Amniotic epithelial cell (primary cell): ENCODE measurements at places on chromosomes 5 and 9.

- peak; percentile 53 for DNase-seq
Measured at GRCh38 chr5:138037271-138037670, 4.4 kb upstream of the FAM13B start.

GRCh38 chr9:4689687-4690104 lies 10.3 kb downstream of the CDC37L1 start:
- DNase-seq = peak; percentile 52

DNA sequence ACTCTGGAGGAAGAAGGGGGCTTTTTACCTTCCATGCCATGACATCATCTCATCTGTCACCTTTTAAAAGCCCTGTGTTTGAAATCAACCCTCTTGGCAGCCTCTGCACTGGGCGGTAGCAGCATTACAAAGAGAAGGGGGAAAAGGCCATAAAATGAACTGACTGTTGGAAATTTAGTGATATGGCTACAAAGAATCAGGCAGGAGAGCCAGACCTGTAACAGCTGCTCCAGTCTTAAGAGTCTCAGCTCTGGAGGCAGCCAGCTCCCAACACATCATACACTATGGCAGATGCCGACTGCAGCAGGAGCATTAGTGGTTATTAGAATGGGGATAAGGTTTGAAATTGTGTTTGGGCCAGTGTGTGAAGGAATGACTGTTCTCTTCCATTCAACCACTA lies 257.5 kb downstream of the DMAC1 start:
- DNase-seq = no peak

- DNase-seq = no peak
Measured at GRCh38 chr5:140548300-140548688, 832 bp downstream of the EIF4EBP3 start.

DNA sequence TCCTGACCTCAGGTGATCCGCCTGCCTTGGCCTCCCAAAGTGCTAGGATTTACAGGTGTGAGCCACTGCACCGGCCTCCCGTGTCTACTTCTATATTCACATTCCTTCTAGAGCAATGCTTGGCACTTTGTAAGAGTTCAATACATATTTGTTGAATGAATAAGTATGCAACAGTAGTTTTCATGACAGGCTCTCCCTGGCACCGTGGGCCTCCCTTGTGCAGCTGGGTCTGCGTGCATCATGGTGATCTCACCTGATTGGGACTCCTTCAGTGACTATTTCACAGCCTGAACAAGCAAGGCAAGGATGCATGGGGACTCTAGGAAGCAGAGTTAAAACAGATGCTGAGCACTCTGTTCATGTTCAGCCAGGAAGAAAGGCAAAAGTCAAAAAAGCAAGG lies 6.8 kb upstream of the ZBTB34 start:
- peak; percentile 65 for DNase-seq

- DNase-seq = no peak
Measured at GRCh38 chr5:34409373-34409772, 246.8 kb upstream of the RAI14 start.

DNA sequence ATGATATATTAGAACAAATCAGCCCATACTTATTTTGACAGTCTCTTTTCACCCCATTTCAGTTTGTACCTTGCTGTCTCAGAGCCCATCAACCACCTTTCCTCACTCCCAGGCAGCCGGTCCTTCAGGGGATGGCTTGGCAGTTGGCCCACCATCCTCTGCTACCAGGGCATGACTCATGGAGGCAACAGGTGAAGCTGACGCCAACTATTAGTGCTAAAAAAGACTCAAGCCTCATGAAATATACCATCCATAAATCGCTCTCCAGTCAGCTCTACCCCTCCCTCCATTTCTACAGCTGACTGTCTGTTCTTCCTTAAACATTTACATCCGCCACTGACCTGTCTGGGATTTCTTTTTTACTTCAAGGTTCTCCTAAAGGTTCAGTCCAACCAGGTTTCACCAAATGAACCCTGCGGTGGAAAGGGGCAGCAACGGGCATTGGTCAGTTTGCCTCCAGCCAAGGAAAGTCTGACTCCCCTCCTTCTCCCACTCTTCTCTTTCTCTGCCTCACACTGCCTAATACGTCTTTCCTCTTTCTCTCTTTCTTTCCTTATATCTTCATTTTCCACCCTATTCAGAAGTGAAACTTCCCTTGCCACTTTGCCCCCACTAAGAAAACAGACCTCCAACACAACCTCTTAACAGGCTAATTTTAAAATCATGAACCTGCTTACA lies 439.1 kb downstream of the RAB3C start:
- no peak for DNase-seq

DNA sequence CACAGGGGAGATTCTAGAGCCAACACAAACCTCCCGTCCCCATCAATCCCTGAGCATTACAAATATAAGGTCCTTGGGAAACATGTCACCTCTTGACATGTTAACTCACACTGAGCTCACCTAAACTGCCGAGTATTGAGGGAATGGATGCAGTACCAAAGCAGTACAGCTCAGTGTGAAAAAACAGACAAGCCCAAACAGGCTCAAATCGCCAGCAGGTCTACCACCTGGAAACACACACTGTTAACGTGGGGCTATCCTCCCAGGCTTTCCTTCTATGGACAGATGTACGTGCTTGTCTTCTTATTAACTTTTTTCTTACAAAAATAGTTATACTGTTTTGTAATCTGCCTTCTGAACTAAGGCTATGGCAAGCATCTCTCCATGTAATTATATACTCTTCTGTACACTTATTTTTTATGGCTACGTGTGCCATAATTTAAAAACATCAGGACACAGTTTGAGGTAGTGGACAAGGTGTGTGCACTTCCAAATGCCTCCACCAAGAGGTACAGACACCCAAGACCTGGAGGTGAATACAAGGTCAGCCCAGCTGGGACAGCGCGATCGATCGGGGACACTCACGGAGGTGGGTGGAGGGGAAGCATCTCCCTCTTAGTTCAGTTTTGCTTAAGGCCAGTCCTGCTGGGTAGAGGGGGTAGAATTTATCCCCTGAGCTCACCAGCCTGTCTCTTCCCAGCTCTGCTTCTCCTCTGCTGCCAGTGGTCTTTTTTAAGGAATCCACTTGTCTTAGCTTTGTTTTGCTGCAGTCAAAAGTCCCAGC lies 76.5 kb downstream of the DAP start:
- no peak for DNase-seq

- DNase-seq = no peak
Measured at GRCh38 chr5:8474569-8474930, 605.6 kb downstream of the MTRR start.

DNA sequence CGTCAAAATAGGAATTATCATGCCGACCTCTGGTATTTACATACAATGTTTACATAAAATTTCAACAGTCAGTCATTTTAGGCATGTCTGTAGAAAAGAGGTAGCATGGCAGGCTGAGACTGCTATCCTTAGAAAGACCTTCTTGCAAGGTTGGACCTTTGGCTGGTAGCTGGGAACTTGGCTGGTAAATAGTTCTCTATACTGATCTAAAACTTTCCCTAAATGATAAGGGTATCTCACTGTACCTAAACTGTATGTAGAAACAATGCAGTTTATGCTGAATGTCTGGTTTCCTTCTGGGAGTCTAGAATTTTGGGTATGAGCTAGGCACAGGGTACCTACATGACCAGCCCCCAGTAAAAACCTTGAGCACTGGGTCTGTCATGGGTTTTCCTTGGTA lies 18.0 kb downstream of the FEM1C start:
- DNase-seq = no peak

- peak; percentile 75 for DNase-seq
Measured at GRCh38 chr5:167644619-167645018, 646.8 kb upstream of the WWC1 start.

DNA sequence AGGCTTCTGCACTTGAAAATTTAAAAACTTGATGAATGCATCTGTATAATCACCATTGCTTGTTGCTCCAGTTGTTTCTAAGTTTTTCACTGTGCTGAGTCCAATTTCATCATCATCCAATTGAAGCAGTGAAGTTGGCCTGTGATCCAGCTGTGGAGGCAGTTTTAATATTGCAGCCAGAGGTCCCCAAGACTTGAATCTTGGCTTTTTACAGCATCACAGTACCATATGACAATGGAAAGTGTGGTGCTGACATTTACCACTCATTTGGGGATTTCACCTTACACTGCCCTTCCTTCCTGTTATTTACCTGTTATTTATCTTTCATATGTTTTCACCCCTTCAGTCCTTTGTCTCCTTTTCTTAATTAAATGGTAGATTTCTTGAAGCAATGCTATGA lies 76.2 kb upstream of the SPIN1 start:
- DNase-seq = no peak

DNA sequence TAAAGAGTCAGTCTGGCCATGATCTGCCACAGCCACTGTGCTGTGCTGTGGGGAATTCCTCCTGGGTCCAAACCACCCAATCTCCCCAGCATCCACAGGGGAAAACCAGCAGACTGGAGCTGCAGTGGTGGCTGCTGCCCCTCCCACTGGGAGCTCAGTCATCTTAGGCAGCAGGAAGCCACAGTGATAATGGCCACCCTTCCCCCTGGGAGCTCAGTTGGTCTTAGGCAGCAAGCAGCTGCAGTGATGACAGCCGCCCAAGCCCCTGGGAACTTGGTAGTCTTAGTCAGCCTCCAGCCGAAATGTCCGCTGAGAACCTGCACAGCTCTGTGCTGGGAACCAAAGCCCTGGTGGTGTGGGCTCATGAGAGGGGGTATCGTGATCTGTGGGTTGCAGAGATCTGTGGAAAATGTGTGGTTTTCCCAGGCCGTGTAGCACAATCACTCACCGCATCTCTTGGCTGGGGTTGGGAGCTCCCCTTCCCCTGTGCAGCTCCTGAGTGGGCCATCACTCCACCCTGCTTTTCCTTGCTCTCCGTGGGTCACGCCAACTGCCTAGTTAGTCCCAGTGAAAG lies 38.4 kb upstream of the SMIM15 start:
- no peak for DNase-seq

DNA sequence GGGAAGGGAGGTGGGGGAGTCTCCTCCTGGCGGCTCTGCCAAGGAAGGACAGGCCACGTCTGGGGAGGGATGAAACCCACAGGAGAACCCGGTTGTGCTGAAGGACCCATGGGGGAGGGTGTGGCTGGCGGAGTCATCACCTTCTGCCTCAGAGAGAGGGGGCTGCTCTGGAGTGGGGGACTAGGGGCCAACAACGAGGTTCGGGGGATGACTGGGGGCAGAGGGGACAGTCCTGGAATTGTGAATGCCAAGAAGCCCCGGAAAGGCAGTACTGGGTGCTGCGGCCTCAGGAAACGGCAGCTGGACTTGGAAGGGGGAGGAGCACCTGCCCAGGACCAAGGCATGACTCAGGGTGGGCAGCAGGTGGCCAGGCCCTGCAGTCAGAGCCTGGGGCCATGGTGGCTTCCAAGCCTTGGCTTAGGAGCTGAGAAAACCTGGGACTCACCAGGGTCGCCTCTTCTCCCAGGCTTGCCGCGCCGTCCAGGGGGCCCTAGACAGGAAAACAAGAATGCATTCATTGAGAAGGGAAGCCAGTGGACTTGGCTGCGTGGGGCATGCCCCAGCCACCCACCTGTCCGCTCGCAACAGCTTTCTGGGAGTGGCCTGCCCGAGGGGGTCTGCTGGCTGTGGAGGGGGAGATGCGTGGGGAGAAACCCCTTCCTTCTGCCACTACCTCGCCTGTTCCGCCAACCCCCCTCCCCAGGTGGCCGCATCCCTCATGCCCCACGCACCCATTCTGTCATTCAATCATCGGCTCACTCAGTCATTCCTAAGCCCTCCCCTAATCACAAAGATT lies 74.0 kb upstream of the PHYKPL start:
- DNase-seq = no peak

GRCh38 chr5:57406641-57407040 lies 76.0 kb downstream of the ACTBL2 start:
- no peak for DNase-seq

GRCh38 chr5:150313921-150314716 lies 11.4 kb upstream of the ARSI start:
- DNase-seq = no peak

DNA sequence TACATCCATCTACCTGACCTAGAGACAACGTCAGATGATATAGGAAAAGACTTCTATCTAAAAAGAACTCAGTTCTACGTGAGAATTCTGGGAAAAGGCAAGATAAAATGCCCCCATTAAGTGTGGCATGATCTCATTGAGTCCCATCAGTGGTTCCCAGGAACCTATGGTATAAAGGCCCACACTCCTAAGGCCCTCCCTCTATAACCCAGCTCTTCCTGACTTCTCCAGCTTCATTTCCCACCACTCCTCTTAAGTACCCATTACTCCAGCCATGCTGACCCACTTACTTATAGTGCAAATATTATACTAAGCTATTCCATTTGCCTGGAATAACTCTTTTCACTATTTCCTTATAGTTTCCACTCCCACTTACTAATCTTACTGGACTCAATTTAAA lies 95.4 kb upstream of the NR5A1 start:
- no peak for DNase-seq

GRCh38 chr5:88675708-88676636 lies 207.0 kb downstream of the MEF2C start:
- peak; percentile 51 for DNase-seq

GRCh38 chr5:94911276-94911675 lies 292.8 kb downstream of the SLF1 start:
- no peak for DNase-seq

DNA sequence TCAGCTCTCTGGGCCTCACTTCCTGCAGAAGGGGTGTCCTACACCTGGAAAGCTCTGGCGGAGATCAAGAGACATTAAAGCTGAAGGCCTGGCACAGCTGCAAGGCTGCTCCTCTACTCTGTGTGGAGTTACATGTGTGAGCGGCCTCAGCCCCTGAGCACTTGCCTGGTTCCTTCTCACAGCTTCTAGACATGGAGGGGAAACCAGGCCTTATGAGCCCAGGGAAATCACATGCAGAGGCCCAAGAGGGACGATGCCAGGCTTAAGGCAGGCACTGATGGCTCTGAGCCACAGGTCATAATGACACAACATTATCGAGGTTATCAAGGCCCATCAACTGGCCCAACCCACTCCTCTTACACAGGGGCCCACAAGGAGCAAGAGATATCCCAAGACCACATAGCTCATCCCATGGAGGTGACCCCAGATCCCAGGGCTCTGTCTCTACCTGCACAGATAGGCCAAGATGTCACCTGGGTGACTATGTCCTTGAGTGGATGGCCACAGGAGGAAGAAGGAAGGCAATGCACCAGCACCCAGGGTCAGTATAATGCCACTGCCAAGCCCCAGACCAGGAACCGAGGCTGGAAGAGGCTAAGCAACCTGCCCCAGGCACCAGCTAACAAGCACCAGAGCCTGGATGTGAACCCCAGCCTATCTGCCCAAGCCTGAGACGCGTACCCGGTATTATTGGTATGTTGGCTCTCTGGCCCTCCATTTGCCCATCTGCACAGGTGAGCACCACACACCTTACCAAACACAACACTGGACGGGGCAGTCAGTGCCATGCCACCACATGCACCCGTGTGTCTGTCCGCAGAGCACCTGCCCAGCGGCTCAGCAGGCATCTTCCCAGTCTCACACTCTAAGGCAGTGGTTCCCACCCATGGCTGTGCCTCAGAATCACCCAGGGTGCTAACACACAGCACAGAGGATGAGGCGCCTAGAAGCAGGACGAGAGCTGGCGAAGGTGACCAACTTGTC lies 143.3 kb downstream of the GABBR2 start:
- no peak for DNase-seq

DNA sequence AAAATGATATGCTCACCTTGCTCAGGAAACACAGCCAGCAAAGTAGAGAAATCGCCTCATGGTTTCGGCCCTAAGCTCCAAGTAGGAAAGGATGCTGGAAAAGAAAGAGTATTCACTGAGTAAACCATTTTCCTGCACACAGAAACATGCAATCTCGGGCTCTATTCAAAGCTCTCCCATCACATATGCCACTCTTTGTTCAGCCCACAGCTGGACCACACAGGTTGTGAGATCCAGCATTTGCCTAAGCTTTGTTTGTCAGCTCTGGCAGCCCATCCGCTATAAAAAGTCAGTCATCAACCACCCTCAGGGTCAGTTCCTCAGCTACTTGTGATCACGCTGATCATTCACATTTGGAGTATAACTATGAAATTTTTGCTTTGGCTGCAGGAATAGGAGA lies 96.5 kb upstream of the SMARCA2 start:
- DNase-seq = no peak
